ENCODE measurements at places on chromosomes 2 and 18. TPM values are rescaled to one million over a fixed set of nuclear protein-coding genes. Genes with fewer than 3 reads are reported as not detected.

- no peaks in the 10 kb centered on the region for H3K4me1 ChIP-seq
- H3K36me3 ChIP-seq: no peaks in the 10 kb centered on the region
- H3K27me3 ChIP-seq: peaks cover 12% of the 10 kb centered on the region
- no peak for DNase-seq
- no peak overlapping the region for H3K27ac ChIP-seq
Measured at GRCh38 chr2:222404151-222404905, 20.0 kb upstream of the SGPP2 start.

DNA sequence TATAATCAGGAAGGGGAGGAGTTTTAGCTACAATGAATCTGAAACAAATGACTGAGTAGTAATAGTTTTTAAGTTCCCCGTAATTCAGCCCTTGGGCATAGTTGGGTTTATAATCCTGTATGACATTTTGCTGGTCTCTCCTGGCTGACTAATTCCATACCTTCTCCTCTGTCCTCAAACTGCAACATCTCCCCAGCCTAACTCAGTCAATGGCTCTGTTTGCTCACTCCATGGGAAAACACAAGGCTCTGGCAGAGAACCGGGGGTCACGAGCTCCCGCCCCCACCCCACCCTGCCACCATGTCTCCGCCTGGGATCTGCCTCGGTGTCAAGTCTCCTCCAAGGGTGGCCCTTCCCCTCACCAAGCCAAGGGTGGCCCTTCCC is 168.6 kb downstream of the HDAC4 start:
- peak overlapping the region; percentile 81 for H3K27ac ChIP-seq
- peak overlapping the region; percentile 71 for H3K4me3 ChIP-seq
- DNase-seq: no peak

DNA sequence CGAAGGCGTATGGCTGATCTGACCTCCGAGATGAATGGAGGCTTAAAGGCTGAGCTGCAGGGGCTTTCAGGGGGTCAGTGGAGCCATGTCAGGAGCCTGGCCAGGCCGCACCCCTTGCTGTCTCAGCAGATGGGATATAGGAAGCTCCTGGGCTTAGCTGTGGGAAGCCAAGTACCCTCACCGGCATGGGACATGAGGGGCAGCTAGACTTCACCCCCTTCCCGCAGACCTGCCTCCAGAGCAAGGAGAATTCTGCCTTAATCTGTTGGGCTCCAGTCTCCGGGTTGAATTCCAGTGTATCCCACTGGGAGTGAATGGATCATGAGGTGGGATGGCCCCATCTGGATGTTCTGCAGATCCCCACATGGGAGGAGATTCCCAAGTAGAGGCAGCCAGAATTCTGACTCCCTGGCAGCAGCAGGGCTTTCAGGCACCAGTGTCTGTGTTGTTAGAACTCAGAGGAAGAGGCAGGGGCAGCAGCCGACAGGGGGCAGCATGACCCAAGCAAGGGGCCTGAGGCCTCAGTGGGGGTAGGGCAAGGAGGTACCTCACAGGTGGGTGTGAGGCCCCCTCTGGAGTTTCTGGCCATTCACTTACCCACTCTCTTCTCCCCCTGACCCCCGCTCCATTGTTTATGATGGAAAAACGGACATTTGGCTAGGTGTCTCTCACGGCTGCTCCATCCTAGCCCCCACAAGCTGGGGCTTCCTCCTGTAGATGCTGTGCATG is 19.1 kb downstream of the CAPG start:
- peak overlapping the region; percentile 25 for H3K4me3 ChIP-seq
- H3K27me3 ChIP-seq: no peaks in the 10 kb centered on the region
- peak overlapping the region; percentile 81 for H3K27ac ChIP-seq
- H3K36me3 ChIP-seq: peaks cover 2% of the 10 kb centered on the region
- peak; percentile 72 for DNase-seq

GRCh38 chr18:58892488-58892887 is 27.8 kb downstream of the ZNF532 start:
- DNase-seq: no peak
- peaks cover 11% of the 10 kb centered on the region for H3K27me3 ChIP-seq
- no peaks in the 10 kb centered on the region for H3K36me3 ChIP-seq
- no peak overlapping the region for H3K4me3 ChIP-seq
- peaks cover 22% of the 10 kb centered on the region for H3K4me1 ChIP-seq

- peaks cover 2% of the 10 kb centered on the region for H3K4me1 ChIP-seq
- no peak for DNase-seq
- no peaks in the 10 kb centered on the region for H3K36me3 ChIP-seq
- no peak overlapping the region for H3K27ac ChIP-seq
- H3K4me3 ChIP-seq: no peak overlapping the region
Measured at GRCh38 chr18:47247036-47247415, 4.4 kb downstream of the SKOR2 start.

DNA sequence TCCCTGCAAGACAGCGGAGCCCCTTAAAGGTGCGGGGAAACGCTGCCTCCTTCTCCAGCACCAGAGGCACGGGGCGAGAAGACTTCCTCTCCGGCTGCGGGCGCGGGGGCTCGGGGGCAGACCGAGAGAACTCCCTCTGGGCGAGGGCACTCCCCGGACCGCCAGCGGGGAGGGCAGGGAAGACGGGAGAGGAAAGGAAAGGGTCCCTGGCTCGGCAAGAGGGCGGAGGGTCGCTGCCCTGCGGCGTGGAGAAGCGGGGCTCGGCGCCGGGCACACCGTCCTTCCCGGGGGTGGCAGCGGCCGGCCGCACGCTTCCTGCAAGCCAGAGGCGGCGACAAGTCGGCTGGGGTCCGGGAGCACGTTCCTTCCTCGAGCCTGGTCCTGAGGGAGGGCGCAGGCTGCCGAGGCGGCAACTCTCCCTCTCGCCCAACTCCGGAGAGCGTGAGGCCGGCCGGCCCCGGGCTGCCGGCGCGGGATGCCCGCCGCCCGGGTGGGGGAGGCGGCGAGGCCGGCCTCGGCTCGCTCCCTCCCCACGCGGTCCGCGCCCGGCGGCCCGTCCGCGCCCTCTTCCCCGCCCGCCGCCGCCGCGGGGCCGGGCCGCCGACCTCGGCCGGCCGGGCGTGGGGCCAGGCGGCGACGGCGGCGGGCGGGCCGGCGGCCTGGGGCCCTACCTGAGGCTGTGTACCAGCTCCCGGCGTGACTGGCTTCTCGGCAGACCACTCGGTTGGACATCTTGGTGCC is 1.1 kb downstream of the MEMO1 start:
- peak overlapping the region; percentile 86 for H3K27ac ChIP-seq
- H3K27me3 ChIP-seq: no peaks in the 10 kb centered on the region
- H3K36me3 ChIP-seq: peaks cover 2% of the 10 kb centered on the region
- DNase-seq: peak; percentile 24
- peak overlapping the region; percentile 95 for H3K4me3 ChIP-seq
- peaks cover 42% of the 10 kb centered on the region for H3K4me1 ChIP-seq

DNA sequence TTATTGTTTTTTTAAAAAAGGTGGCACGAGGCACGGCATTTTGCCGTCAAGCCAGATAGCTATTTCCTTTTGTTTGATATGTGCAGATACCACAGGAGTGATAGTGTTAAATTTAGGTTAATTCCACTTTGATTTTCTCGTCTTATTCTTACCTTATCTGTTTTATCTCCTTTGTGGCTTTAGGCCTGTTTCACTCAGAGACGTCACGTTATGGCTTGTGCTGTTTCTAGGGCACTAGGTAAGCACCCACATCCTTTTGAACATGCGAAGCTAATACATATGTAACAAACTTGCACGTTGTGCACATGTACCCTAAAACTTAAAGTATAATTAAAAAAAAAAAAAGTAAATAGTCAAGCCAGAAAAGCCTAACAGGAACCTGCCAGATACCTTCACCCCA is 57.8 kb downstream of the C18orf63 start:
- peaks cover 49% of the 10 kb centered on the region for H3K4me1 ChIP-seq
- no peaks in the 10 kb centered on the region for H3K27me3 ChIP-seq
- H3K27ac ChIP-seq: peak overlapping the region; percentile 94
- H3K4me3 ChIP-seq: peak overlapping the region; percentile 75

- no peak overlapping the region for H3K27ac ChIP-seq
Measured at GRCh38 chr2:43311276-43311675, 84.9 kb upstream of the ZFP36L2 start.

GRCh38 chr2:226304308-226304707 is 495.3 kb downstream of the IRS1 start:
- H3K4me3 ChIP-seq: no peak overlapping the region
- no peak for DNase-seq
- H3K27me3 ChIP-seq: peaks cover 12% of the 10 kb centered on the region
- H3K4me1 ChIP-seq: peaks cover 2% of the 10 kb centered on the region
- no peaks in the 10 kb centered on the region for H3K36me3 ChIP-seq
- no peak overlapping the region for H3K27ac ChIP-seq

DNA sequence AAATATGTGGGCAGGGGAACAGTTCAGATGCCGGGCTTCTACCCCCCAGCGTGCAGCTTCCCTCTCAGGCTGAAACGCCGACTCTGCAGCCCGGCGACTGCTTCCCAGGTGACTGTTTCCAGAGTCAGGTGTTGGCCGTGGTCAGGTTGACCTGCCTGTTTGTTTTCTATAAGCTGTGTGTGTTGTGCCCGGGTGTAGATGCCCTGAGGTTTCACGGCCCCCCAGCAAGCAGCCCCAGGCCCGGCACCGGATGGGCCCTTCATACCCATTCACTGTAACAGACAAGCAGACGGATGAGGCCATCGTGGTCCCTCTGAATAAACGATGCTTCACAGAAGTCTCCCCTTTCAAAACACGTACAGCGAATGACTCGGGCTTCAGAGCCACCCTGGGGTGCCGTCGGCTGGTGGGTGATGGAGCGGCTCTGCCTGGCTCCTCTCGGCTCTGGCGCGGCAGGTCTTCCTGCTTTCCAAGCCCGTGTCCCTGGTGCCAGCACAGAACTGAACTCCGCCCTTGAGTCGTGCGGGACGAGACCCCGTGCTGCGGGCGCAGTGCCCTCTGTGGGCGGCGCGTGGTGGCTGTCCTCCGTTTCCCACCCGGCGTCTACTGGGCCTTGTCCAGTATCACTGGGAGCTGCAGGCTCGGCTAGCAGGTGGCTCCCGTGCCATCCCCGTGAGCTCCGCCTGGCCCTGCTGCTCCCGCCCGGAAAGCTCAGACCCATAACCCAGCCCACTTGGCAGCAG is 15.0 kb upstream of the KCNG2 start:
- H3K27me3 ChIP-seq: peaks cover 48% of the 10 kb centered on the region
- H3K27ac ChIP-seq: no peak overlapping the region
- no peak overlapping the region for H3K4me3 ChIP-seq
- no peak for DNase-seq
- no peaks in the 10 kb centered on the region for H3K4me1 ChIP-seq
- H3K36me3 ChIP-seq: no peaks in the 10 kb centered on the region

- H3K4me1 ChIP-seq: peaks cover 6% of the 10 kb centered on the region
- no peaks in the 10 kb centered on the region for H3K36me3 ChIP-seq
- no peak overlapping the region for H3K4me3 ChIP-seq
- peaks cover 36% of the 10 kb centered on the region for H3K27me3 ChIP-seq
- DNase-seq: no peak
Measured at GRCh38 chr2:127577503-127577902, 42.0 kb downstream of the MYO7B start.

- no peak for DNase-seq
- no peaks in the 10 kb centered on the region for H3K4me1 ChIP-seq
- no peaks in the 10 kb centered on the region for H3K36me3 ChIP-seq
- no peaks in the 10 kb centered on the region for H3K27me3 ChIP-seq
- H3K27ac ChIP-seq: no peak overlapping the region
Measured at GRCh38 chr2:164896226-164896625, 54.6 kb upstream of the COBLL1 start.

DNA sequence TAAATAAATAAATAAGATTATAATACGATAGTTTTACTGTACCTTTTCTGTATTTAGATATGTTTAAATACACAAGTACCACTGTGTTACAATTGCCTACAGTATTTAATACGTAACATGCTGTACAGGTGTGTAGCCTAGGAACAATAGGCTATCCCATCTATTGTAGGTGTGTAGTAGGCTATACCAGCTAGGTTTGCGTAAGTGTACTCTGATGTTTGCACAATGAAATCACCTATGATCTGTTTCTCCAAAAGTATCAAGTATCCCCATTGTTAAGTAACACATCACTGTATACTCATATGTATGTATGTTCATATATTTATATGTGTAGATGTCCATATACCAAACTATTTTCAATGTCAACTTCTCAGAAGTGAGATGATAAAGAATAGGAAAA is 118.2 kb upstream of the RND3 start:
- no peaks in the 10 kb centered on the region for H3K4me1 ChIP-seq
- no peak for DNase-seq
- no peak overlapping the region for H3K27ac ChIP-seq
- H3K4me3 ChIP-seq: no peak overlapping the region

GRCh38 chr2:246489-247144 is 17.2 kb downstream of the SH3YL1 start:
- peaks cover 7% of the 10 kb centered on the region for H3K4me1 ChIP-seq
- no peaks in the 10 kb centered on the region for H3K27me3 ChIP-seq
- no peak for DNase-seq
- no peak overlapping the region for H3K4me3 ChIP-seq
- peaks cover 6% of the 10 kb centered on the region for H3K36me3 ChIP-seq
- H3K27ac ChIP-seq: no peak overlapping the region

- H3K27ac ChIP-seq: peak overlapping the region; percentile 8
- H3K4me1 ChIP-seq: peaks cover 3% of the 10 kb centered on the region
- H3K27me3 ChIP-seq: peaks cover 32% of the 10 kb centered on the region
- no peaks in the 10 kb centered on the region for H3K36me3 ChIP-seq
Measured at GRCh38 chr18:58806826-58807714, 57.6 kb upstream of the ZNF532 start.

GKN1 gene
- not detected for total RNA-seq

NTSR2 gene
- total RNA-seq: not detected

UXS1 gene
- total RNA-seq: 96.4 TPM

Measured in T-helper 17 cell (primary cell).